ENCODE measurements at places on chromosomes 16 and 17. TPM values are rescaled to one million over a fixed set of nuclear protein-coding genes. Genes with fewer than 3 reads are reported as not detected.

The CSH1 gene
- polyA plus RNA-seq, result not detected

The PIPOX gene
- 0.27 TPM for polyA plus RNA-seq

The SEZ6L2 gene
- 5.8 TPM for polyA plus RNA-seq

The NPIPA8 gene
- 15.5 TPM for polyA plus RNA-seq

All from lung (tissue), 17 donors.